ENCODE measurements at places on chromosomes 11 and 22.

- no peak for DNase-seq
These were observed 57.3 kb downstream of the OTOG start for GRCh38 chr11:17604201-17604914.

DNA sequence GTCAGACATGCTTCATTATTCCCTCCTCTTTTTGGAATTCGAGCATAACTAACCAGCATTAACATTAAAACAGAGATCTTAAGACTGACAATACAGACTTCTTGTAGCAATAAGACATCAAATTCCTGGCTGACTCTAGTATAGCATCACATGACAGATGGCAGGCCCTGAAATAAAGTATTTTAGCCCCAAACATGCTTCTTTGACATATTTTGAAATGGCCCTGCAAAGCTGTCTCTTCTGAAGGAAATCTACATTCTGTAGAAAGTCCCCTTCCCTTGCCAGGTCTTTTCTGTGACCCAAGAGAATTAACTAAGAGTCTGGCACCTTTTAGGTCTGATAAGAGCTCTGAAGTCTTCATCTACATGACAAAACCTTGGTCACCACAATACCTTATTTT, 38.5 kb upstream of the GNAZ start:
- no peak for DNase-seq

- DNase-seq = no peak
These were observed 96.7 kb downstream of the LARGE1 start for GRCh38 chr22:33823552-33823951.

DNA sequence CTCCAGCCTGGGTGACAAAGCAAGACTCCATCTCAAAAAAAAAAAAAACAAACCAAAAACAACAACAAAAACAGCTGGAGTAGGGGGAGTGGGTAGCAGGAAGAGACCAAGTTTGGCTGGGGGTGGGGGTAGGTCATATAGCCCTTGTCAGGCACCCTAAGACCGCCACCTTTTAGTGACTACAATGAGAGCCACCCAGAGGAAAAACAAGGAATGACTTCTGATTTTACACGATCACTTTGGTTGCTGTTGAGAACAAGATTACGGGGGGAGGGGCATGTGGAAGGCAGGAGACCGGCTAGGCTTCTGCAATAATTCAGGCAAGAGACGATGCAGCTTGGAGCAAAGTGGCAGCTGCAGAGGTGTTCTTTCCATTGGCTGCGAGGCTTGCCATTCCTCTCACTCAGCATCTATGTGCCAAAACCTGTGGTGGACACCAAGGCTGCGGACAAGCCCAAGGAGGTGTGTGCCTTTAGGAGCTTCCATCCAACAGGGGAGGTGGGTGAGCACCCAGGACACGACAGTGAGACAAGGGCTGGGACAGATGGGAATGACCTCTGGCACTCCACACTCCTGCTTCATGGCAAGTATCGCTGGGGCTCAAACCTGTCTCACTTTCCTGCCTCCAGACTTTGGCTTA, 1.7 kb downstream of the RPS19BP1 start:
- DNase-seq = no peak

DNA sequence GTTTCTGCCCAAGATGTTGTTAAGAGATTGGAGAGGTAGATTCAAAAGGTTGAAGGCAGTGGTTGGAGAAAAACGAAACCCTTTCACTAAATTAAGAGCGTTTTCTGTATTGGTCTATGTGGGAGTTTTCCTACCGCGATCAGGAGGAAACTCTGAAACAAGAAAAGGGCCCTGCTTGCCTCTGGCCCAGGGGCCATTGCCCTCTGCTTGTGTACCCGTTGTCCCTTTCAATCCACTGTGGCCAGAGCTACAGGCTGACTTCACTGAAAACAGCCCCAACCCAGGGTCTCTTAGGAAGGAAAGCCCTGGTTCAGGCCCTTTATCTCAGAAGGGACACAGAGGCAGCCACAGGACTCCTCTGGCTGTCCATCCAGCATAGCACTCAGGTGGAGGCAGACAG, 99.1 kb downstream of the CSNK2A3 start:
- DNase-seq = no peak

- no peak for DNase-seq
These were observed at the start of gene CASP4 for GRCh38 chr11:104968355-104968855. Gene CASP4, minus strand, starts transcription at chr11:104968574. Its CDS starts 49 bp downstream, at chr11:104968525.

DNA sequence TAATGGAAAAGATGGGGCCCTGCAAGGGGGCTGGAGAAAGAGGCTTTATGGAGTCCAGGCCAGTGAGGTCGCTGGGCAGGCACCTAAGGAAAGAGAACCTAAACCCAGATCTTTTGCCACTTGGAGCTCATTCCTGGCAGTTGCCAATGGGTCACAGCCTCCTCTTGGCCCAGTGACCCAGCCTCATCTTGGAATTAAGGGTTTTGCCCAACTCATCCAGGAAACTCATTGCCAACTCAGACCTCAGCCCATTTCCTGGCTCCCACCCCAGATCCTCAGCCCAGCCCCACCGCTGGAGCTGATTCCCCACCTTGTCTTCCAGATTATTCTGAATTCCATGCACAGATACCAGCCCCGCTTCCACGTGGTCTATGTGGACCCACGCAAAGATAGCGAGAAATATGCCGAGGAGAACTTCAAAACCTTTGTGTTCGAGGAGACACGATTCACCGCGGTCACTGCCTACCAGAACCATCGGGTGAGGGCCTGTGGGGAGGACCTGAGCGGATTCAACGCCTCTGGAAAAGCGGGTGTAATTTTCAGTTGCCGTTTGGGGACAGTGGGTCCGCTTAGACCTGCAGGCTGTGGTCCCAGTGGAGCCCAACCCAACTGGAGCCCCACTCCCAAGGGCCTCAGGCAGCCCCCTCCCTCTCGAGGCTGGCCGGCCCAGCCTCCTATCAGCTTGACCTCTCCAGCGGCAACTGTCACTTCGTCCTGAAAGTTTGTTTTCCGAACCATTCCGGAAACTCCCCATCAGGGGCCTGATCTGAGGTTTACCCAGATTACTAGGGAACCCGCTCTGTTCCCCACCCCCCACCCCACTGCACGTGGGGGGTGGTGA, 4.3 kb downstream of the TBX1 start:
- no peak for DNase-seq

DNA sequence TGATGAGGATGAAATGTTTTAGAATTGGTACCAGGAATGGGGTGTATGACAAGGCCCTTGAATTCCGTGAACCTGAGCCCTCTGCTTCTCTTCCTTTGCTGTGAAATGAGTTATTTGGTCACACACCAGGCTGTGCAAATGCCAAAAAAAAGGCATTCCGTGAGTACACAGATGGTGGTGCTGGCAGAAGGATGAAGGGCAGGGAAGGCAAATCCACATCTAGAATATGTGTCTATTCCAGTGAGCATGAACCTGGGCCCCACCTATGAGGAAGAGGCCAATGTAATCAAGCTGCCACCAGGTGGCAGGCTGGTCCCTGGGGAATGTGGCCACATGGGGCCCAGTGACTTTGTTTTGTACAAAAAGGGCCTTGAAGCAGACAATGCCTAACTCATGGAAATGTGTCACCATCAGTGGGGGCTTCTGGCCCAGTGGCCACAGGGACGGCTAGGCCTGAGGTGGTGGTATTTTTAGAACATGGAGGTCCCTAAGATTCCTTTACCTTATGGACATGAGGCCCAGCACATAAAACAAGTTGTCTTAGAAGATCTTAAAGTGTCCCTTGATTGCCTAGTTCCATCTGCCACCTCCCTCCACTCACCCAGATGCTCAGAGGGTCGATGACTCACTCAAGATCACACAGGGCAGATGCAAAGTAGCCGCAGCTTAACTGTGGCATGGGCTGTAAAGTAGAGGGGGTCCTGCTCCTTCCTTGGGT, 3.9 kb upstream of the RNF215 start:
- DNase-seq = peak; percentile 84

- DNase-seq = peak; percentile 6
These were observed 82.2 kb downstream of the PISD start for GRCh38 chr22:31579835-31580242.

GRCh38 chr22:24442352-24442744, 14.9 kb downstream of the ADORA2A start:
- no peak for DNase-seq

DNA sequence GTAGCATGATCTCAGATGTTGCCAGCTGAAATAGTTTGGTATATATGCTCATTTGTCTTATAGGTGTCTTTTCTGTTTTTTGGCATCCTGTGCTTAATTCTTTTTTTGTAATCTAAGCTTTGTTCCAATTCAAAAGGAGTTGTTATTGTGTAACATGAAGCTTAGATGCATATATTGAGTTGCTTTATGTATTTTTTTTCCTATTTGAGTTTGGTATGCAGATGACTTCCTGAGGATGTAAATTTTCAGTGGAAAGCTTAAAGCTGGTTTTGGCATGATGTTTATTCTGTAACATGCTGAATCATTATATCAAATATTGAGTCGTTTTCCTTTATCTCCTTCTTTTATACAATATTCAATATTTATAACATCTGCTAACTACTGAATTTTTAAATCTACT, 69.4 kb downstream of the DDX10 start:
- no peak for DNase-seq

- DNase-seq = no peak
These were observed 35.8 kb upstream of the SLN start for GRCh38 chr11:107747622-107748021.

- no peak for DNase-seq
These were observed 124.7 kb downstream of the MED15 start for GRCh38 chr22:20632082-20632481.

All from mucosa of descending colon (tissue), 3 donors.